ENCODE measurements at places on chromosomes 4 and X.

- DNase-seq, result peak; percentile 10
These were observed 46.7 kb downstream of the FGF16 start for GRCh38 chrX:77493677-77494553.

- no peak for DNase-seq
These were observed 38.6 kb downstream of the MXRA5 start for GRCh38 chrX:3307881-3308280.

DNA sequence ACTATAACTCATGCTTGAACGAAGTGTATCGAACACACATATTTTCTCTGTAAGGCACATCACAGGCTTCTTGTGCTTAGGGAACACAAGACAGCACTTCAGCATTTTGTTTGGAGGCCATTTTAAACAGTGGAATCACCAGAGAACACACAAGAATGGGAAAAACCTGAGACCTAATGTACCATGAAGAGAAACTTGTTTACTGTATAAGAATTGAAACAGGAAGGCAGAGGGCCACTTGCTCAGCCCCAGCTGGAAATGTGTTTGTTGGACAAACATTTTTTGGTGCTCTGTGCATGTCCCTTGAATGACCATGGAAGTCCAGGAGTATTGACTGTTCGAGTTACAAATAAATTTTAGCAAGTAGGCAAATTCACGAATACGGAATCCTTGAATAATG lies 47.5 kb downstream of the RAPGEF2 start:
- no peak for DNase-seq

GRCh38 chr4:16083241-16084191 lies at the start of gene PROM1:
Gene PROM1 (minus strand): TSS chr4:16084023. CDS start chr4:16075906, 8,117 bp downstream.
- DNase-seq, result no peak

GRCh38 chr4:153205757-153206156 lies 1.5 kb downstream of the TRIM2 start:
- peak; percentile 20 for DNase-seq
